ENCODE measurements at places on chromosomes 12 and 14. TPM values are rescaled to one million over a fixed set of nuclear protein-coding genes. Genes with fewer than 3 reads are reported as not detected.

RAD51B gene
- polyA plus RNA-seq = 1.6 TPM

RAB2B gene
- polyA plus RNA-seq = 6.6 TPM

CDC42BPB gene
- 4.1 TPM for polyA plus RNA-seq

KRT82 gene
- polyA plus RNA-seq = not detected

KCNMB4 gene
- polyA plus RNA-seq = 0.46 TPM

Data from liver (tissue), 10 donors.